ENCODE measurements at places on chromosomes 7 and 10.

DNA sequence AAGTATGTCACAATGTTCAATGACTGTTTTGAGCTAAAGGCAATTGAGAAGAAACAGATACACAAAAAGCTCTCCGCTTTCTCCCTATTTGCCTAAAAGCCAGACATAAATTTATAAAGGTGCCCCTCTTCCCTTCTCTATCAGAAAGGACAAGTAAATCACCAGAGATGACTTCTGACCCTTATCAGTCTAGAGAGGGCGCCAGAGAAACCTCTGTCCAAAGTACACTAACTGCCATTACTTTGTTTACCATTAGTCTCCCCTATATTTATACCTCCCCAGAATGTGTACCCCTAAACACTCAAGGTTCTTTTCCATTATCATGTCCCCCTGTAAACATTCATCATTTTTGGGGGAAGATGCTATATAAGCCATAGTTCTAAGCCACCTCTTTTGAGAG is 49.3 kb downstream of the TPK1 start:
- DNase-seq = no peak

- no peak for DNase-seq
Measured at GRCh38 chr10:32327364-32327691, 19.6 kb downstream of the EPC1 start.

DNA sequence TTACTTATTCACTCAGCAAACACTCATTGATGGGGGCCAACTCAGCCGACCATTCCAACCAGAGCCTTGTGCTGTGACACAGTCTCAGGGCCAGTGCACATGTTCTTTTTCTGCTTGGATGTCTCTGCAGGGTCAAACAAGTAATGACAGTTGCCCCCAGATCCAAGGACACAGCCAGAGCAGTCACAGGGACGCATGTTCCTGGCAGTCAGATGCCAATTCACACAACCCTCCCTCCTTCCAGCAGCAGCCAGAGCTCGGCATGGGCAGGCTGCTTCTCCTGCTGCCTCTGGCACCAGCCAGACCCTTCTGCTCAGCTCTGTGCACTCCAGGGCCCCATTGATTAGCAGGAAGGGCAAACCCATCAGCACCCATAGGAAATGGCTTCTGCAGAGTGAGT is 20.3 kb downstream of the DRGX start:
- no peak for DNase-seq

- DNase-seq = no peak
Measured at GRCh38 chr7:150753826-150754603, 16.8 kb downstream of the GIMAP5 start.

GRCh38 chr10:32417911-32418547 is 27.9 kb upstream of the CCDC7 start:
- no peak for DNase-seq

DNA sequence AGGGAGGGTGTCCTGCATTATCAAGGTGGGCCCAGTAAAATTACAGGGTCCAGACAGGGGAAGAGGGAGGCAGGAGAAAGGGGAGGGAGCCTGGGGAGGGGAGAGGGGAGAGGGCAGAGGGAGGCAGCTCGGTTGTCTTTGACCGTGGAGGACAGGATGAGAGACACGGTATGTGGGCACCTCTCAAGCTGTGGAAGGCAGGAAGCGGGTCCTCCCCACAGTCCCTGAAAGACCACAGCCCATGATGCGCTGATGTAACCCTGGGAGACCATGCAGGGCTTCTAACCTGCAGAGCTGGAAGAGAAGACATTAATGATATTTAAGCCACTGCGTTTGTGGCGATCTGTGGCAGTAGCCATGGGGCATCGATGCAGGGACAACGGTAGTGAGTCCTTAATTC is 27.2 kb upstream of the MNX1 start:
- DNase-seq = no peak

DNA sequence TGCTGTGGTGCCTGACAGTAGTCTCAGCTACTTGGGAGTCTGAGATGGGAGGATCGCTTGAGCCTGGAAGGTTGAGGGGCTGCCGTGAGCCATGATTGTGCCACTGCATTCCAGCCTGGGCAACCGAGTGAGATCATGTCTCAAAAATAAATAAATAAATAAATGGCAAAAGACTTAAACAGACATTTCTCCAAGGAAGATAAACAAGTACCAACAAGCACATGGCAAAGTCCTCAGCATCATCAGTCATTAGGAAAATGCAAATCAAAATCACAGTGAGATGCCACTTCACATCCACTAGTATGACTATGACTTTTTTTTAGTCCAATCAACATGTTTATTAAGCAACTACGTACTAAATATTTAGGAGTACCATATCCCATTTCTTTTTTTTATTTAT is 21.3 kb upstream of the KPNA7 start:
- no peak for DNase-seq

- no peak for DNase-seq
Measured at GRCh38 chr10:4701016-4701415, 125.0 kb upstream of the AKR1E2 start.

DNA sequence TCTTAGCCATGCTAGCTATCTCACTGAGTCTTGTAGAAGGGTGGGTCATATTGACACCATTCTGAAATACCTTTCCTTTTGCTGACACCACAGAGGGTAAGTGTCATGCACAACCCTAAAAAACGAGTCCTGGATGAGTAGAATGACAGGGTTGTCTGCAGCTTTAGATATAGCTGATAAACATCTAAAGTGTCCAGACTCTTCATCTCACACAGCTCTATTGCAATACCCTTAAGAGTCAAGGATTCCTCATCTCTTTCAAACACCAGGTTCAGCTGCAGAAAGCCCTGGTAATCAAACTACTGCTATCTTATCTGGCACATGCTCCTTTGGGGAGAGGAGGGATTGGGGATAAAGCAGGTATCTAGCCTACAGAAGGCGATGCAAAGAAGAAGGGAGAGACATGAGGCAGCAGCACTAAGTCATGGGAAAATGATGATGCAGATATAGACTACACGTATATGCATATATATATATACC is 127.0 kb downstream of the ANK3 start:
- DNase-seq = no peak

Measured in NCI-H510A treated with DMSO at 0.1 percent for 48 hours (cell line).